ENCODE measurements at places on chromosomes 4 and X.

GRCh38 chr4:111174331-111174730, 551.5 kb upstream of the PITX2 start:
- no peak for DNase-seq

DNA sequence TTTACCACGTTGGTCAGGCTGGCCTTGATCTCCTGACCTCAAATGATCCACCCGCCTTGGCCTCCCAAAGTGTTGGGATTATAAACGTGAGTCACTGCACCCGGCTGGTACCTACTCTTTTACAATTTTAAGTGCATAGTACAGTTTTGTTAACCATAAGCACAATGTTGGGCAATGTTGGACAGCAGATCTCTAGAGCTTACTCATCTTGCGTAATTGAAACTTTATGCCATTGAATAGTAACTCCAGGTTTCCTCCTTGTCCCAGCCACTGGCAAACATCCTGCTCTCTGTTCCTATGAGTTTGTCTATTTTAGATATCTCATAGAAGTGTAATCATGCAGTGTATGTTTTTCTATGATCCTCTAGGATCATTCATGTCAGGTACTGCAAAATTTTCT, 9.3 kb upstream of the CPE start:
- no peak for DNase-seq

DNA sequence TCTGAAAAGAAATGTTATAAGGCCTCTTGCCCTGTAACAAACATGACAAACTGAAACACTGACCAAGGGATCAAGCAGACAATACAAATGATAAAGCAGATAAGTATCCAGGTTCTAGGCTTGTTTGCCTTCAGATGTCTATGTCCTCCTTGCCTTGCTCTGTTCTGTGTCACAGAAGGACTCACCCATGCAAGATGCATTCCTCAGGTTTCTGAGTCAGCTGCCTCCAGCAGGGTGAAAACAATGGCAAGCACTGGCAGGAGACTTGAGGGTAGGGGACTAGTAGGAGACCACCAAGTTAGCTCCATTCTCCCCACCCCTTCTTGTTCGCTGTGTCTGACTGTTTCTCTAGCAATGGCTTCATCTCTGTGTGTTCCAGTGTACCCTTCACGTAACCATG, 76.6 kb upstream of the CXXC4 start:
- DNase-seq = no peak

DNA sequence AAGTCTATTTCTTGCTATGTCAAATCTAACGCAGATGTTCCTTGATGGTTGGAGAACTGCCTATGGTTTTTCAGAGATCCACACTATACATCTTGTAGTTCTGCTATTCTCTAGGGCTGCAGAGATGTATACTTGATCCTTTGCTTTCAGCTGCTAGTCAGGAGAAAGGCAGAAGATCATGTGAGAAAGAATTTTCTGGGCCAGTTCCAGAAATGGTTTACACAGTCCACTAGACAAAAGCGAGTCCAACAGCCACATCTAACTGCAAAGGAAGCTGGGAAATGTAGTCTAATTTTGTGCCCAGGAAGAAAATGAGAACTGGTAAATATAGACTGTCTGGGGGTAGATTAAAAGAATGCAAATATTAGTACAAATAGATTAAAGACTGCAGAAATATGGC, 394.3 kb upstream of the SLIT2 start:
- no peak for DNase-seq

DNA sequence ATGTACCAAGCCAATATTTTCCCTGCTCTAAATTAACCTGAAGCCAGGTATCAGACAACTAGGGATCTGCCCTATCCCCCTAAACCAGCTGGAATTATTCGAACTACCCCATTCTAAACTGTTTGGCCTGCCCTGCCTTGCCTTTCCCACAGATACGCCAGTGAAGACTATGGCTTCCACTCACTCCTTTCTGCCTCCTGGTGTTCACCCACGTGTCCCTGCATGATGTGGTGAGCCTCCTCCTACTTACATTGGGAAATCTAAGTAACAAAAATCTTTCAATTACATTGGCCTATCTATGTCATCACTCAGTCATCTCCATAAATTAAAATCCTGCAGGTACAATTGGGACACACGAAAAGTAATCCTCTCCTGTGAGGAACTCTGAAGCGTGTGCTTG, 6.1 kb upstream of the LDOC1 start:
- DNase-seq = no peak

DNA sequence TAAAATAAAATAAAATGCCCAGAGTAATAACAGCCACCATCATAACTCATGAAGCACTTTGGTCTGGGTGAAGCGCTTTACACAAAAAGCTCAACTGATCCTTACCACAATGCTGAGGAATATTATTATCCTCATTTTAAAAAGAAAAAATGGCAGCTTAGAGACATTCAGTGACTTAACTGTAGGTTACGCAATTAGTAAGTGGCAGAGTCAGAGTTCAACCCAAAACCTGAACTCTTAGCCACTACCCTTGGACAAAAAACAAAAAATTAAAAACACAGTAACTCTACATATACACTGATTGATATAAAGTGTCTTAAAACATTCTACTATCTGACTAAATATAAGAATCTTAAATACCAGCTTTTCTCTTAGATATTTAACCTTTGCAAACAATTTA, 34.9 kb downstream of the MAOB start:
- no peak for DNase-seq

DNA sequence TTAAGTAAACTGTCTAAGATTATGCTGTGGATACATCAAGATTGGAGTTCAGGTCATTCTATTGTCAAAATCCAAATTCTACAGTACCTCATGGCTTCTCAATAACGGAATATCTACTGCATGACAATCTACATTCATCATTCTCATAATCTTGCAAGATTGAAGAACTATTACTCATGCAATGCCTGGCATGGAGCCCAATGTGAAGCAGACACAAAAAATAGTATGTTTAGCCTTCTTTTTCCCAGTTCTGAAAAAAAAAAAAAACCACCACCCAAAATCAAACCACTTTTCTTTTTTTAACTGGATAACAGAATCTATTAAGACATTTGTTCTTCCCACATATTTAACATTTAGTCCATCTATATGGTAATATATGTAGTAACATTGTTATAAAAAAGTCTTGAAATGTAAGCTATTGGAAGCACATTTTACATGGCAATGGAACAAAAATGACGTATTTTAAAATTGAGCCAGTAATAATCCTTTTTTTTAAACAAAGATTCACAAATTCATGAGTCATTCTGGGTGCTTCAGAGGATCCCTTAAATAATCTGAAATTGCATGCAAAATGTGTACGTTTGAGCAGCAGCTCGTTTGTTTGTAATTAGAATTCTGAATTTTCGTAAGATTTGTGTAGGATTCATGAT, 232.2 kb upstream of the FMR1 start:
- no peak for DNase-seq

- DNase-seq = no peak
Measured at GRCh38 chr4:103451341-103451740, 253.2 kb upstream of the CENPE start.

GRCh38 chrX:1535241-1536041, 1.5 kb downstream of the P2RY8 start:
- DNase-seq = peak; percentile 66

GRCh38 chrX:123489011-123489410, 243.8 kb downstream of the THOC2 start:
- no peak for DNase-seq

GRCh38 chr4:22500831-22501714, 14.8 kb downstream of the ADGRA3 start:
- DNase-seq = peak; percentile 17

GRCh38 chr4:93842601-93843252, 14.2 kb downstream of the ATOH1 start:
- DNase-seq = no peak

- DNase-seq = no peak
Measured at GRCh38 chr4:15832523-15833451, 54.7 kb downstream of the CD38 start.

DNA sequence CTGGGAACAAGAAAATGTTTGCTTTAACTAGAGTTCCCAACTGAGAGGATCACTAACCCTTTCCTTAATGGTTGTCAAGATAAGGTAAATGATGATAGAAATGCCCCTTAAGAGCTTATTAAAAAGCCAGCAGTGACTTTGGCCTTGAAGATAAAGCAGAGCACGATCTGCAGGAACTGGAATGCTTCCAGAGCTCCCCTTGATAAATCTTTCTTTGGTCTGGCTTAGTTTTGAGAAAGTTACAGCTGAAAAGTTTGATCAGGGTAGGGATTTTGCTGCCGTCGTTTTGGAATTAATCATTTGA, 64.0 kb downstream of the PTTG2 start:
- no peak for DNase-seq

- DNase-seq = no peak
Measured at GRCh38 chrX:81875800-81876199, 673.9 kb downstream of the SH3BGRL start.

- no peak for DNase-seq
Measured at GRCh38 chr4:109206620-109207019, 95.8 kb downstream of the COL25A1 start.

DNA sequence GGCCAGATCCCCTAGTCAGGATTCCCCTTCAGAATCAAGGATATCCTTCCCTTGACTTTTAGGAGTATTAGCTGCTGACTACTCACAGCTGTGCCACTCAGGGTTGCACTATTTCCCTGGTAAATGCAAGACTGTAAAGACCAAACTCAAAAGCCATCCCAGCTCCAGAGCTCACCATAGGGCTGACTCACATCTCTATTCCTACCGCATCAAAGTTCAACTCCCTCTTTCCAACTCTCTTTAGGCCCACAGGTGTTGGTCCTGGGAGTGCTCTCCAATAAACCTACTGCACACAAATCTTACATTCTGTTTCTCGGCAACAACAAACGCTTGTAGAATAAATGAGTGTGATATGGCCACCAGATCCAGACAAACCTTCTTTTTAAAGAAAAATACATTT, 109.6 kb downstream of the PPP3CA start:
- DNase-seq = no peak

DNA sequence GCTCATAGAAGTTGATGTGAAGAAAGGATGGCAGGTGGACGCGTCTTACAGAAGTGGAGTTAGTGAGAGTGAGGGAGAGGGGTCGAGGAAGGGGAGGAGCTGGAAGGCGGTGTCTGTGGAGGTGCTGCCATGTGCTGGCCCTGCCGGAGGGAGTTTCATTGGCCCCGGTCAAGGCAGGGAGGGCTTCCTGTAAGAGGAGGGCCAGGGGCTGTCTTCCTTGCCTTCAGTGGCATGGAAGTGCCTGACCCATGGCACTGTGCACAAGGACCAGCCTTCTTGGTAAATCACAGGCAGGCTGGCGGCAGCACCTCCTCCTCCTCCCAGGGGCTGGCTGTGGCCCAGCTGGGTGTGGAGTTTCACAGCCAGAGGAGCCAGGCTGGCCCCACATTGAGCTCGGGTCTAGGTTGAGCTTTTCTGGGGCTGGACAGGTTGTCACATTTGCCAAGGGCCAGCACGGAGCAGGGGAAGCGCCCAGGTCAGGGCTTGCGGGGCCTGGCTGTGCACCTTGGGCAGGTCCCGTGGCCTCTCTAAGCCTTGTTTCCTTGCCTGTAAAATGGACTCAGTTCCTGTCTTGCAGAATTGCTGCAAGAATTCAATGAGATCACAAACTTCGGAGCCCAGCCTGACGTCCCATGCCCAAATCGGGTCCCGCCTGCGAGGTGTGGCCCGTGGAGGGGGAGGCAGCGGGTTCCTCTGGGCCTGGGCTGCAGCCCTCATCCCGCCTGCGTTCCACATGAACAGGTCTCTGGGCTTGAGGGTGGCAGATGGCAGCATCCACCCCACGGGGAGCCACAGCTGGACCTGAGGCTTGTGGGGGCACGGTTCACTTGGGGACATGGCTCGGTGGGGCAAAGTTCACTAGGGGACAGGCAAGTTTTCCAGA, 7.0 kb downstream of the HTRA3 start:
- DNase-seq = no peak

DNA sequence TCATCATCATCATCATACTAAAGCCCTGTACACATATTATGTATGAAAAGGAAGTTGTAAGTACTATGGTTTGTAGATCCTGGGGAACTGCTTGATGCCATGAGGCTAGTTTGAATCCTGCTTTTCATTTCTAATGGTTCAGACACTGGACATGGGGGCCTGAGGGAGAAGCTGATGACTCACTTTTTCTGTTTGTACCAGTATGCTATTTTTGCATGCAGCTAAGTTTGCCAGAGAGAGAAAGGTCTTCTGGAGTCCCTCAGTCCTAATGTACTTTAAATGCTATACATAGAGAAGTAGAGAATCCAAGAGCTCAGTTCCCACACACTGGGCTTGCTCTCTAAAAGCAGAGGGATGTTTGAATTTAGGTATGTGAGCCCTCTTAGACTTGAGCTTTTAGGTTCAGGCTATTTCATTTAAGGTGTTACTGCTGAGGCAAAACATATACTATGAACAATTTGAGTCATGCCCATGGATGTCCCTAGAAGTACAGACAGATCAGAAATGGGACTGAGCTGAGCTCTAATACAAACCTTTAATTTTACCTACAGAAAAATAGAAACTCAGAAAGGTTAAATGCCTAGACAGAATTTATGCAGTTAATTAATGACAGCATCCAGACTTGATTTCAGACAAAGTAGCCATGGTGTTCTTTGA, 17.6 kb upstream of the HS3ST1 start:
- DNase-seq = no peak

DNA sequence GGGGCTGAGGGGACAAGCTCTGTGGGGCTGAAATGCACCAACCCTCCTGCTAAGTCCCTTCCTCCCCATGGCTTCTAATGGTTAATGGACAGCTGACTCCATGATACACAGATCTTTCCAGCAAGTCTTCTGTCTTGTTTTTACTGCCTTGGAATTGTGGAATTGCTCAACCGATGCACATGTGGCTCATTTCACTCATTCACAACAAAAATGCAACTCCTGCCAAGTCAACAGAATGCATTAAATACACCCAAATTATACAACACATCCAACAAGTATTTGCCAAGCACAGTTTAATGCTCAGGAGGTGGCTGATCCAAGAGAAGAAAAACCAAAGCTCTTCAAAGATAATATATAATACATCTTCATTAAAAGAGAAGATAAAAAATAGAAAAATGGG, 61.9 kb upstream of the PAGE4 start:
- no peak for DNase-seq
